ENCODE measurements at places on chromosomes 12 and 14. TPM values are rescaled to one million over a fixed set of nuclear protein-coding genes. Genes with fewer than 3 reads are reported as not detected.

DNA sequence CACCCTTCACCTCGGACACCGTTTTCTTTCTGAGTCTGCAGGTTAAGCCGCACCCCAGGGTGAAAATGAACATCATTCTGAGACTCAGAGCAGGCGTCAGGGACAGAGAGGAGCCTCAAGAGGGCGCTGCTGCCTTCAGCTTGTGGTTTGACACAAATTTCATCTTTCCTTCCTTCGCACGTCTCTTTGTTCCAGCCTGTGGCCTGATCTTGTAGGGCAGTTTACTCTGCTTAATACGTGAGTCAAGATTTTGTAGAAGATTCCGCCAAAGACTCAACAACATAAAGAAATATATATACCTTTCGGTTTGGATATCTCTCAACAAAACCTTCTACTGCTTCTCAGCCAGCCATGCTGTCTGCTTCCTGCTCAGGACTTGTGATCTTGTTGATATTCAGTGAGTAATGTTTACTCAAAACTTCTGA, 329.3 kb upstream of the OR4E1 start:
- no peak for DNase-seq

GRCh38 chr14:106044515-106044914, 518.1 kb downstream of the TMEM121 start:
- no peak for DNase-seq

DNA sequence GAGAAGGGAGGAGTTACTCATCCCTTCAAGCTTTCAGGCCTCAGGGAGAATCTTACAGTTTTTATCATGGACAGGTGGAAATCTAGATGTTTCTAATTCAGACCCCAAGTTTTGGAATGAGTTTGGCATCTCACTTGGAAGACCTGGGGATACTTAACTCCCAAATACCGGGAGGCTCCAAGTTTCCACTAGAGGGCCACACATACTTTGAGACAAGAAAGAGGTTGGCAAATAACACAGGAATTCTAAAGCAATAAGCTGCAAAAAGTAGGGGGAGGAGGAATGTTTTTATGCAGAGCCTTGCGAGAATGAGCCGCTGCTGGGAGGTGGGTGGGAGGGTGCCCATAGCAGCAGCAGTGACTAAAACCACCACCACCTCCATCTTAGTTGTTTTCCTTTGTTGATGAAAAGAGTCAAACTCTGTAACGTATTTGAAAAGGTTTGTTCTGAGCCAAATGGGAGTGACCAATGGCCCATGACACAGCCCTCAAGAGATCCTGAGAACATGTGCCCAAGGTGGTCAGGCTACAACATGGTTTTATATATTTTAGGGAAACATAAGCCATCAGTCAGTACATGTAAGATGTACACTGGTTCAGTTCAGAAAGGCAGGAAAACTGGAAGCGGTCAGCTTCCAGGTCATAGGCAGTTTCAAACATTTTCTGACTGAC, 34.2 kb upstream of the RNASE1 start:
- DNase-seq = no peak

- no peak for DNase-seq
Measured at GRCh38 chr12:109179927-109180326, 63.5 kb downstream of the ACACB start.

DNA sequence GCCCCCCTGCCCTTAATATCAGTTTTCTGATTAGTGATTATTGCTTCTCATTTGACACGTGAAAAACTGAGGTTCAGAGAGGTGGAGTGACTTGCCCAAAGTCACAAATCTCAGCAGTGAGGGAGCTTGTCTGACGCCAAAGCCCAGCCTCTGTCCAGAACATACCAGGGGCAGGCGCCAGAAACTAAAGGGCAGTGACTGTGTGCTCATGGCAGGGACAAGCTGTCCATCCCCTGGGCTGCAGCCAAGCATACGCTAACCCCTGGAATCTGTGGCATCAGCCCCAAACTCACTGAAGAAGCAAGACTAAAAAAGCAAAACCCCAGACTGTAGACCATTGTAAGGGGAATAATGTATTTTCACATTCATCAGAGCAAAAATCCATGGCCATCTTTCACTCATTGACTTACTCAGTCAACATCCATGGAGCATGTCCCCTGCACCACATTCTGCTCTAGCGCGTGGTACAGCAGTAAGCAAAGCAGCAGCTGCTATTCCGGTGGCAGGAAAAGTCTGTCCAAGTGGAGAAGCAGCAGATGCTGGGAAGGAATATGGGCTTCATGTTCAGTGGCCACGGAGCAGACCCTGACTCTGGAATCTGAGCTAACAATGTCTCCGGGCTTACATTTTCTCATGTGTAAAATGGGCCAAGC, 1.5 kb upstream of the SERPINA4 start:
- no peak for DNase-seq

DNA sequence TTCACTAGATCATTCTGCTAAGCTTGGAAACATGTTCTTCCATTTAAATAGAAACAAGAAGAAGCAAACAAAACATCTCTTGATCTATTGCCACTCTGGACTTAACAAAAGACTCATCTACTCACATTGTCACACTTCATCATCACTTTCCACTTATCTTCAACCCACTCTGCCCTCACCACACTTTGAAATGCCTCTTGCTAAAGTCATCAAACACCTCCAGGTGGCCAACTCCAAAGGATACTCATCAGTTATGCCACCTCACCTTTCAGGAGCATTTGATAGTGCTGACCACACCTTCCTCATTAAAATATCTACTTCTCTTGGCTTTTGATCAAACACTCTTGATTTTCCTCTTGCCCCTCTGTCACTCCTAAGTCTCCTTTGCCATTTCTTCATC, 7.2 kb downstream of the EFCAB11 start:
- DNase-seq = no peak

- DNase-seq = no peak
Measured at GRCh38 chr12:23333938-23334337, 615.5 kb downstream of the SOX5 start.

GRCh38 chr12:6539314-6539682, 5.0 kb downstream of the GAPDH start:
- no peak for DNase-seq

- no peak for DNase-seq
Measured at GRCh38 chr14:27916326-27916725, 850.3 kb upstream of the FOXG1 start.

DNA sequence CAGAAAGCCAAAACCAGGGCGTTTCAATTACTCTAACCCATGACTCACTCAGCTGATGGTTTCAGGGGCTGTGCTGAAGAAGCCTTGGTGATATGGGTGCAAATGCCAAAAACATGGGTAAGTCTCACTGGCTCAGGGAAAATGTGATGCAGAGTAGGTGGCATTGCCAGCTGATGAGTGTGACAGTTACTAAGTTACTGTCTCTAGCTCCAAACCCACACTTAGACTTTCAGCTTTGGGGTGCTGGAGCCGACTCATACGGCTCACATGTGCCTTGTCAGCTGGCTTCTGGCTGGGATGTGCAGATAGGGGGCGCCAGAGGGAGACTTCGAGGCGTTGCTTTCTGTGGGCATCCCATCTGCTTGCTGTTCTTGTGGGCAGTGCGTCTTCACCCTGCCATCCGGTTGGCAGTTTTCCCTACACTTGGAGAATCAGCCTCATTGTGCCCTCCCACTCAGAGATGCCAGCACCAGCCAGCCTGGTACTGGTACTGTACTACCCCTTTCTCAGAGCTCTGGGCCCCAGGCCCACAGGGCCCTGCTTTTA, 11.1 kb upstream of the KRT7 start:
- no peak for DNase-seq

DNA sequence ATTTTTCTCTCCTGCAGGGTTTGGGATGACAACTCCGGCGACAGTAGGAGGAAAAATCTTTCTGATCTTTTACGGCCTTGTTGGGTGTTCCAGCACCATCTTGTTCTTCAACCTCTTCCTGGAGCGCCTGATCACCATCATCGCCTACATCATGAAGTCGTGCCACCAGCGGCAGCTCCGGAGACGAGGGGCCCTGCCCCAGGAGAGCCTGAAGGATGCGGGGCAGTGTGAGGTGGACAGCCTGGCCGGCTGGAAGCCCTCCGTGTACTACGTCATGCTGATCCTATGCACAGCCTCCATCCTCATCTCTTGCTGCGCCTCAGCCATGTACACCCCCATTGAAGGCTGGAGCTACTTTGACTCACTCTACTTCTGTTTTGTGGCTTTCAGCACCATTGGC, 72.3 kb upstream of the PSMC1 start:
- no peak for DNase-seq

- no peak for DNase-seq
Measured at GRCh38 chr12:15550793-15551192, 228.5 kb downstream of the PTPRO start.

The DDN gene
- total RNA-seq = 0.29 TPM

The ETFRF1 gene
- total RNA-seq = 11.4 TPM

The CMA1 gene
- not detected for total RNA-seq

The STXBP6 gene
- total RNA-seq = 0.63 TPM

Data from epithelial cell of proximal tubule (primary cell).